ENCODE measurements at places on chromosomes 5 and 9.

DNA sequence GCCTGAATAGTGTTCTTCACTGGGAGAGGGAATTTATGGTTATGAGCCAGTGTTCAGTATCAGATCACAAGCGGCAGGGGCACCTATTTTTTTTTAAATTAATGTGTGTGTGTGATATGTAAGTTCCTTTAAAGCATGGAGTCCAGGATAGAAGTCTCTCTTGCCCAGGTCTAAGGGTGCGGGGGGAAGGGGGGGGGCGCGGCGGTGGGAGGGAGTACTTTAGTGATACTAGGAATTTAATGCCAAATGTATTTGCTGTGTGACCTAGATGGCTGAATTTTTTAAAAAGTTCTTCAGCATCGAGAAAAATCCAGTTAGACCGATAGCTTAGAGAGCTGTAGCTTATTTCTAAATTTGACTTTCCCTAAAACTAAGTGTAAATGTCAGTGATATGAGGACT lies 1.5 kb upstream of the FCHO2 start:
- no peak for DNase-seq

DNA sequence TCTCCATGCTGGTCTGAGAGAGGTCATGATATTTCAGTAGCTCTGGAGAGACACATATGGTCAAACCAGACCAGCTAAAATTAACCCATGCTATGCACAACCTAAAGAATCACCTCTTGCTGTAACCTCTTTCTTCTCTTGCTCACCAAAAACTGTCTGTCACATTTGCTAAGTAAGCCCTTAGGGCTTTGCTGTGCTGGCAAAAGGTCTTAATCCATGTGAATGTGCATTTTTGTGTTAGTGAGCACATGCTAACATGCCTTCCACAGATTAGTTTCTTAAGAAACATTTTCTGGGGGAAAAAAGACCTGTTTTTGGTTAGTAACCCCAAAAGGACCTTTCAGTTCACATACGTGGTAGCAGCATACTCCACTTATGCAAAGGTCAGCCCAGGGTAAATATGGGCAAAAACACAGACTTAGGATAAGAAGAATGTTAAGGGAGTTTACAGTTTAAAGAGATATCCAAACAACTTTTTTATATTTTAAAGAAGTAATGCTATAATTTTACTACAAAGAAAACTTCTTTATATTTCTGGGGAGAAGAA lies 124.2 kb upstream of the CCDC152 start:
- no peak for DNase-seq

DNA sequence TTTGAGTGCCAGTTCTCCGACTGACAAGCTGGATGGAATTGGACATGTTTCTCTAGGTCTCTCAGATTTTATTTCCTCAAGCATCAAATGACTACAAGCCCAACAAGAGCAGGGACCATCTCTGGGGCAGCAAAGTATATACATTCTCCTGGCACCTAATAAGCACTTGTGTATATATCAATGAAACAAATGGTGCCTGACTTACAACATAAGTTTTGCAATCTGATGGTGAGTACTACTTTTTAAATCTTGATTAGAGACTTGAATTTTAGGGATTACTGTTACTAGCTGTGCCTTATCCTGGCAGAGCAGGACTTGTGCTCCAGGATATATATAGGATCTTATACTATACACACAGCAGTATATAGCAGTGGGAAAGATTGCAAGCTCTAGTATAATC lies 8.8 kb upstream of the ABLIM3 start:
- no peak for DNase-seq

DNA sequence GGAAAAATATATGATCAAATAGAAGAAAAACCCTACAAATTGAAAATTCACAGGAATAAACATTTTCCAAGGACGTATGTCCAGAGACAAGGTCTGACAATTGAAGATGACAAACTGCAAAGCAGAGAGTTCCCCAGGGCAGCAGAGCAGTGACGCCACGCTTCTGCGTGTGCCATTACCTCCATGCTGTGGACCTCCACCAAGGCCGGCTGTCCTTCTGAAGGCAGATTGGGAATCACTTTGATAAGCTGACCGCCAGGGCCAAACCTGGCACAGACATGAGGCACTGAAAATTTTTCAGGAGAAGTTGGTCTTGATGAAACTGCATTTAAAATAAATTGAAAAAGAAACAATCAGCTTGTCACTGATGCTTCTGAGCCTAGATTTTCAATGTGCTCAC lies 18.6 kb downstream of the SEC16A start:
- DNase-seq = no peak

GRCh38 chr5:105726093-105726492 lies 1944.6 kb downstream of the EFNA5 start:
- no peak for DNase-seq

- no peak for DNase-seq
These were observed 28.4 kb downstream of the SEMA6A start for GRCh38 chr5:116546033-116546742.

Data from naive B cell (primary cell).